Activated T-cell treated with anti-CD3 and anti-CD28 coated beads for 24 hours (primary cell): ENCODE measurements at places on chromosomes 11 and 22.

DNA sequence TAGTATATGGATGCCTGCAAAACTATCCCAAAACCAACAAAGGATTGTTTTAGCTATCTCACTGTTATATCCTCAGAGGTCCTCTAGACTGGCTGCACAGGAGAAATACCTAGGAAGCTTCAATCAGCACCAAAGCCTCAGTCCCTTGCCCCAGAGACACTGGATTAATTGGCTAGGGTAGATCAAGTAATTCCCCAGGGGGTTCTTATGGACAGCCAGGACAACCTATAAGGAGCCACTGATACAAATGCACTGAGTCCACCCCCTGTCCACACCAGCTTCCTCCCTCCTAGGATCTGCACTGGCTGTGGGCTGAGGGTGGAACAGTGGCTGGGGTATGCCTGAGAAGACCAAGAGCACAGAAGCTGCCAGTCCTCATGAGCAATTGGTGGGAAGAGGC is 16.3 kb downstream of the ADORA2A start:
- DNase-seq = no peak

- DNase-seq = no peak
Measured at GRCh38 chr22:32531931-32532819, 57.6 kb downstream of the FBXO7 start.

- no peak for DNase-seq
Measured at GRCh38 chr11:124640666-124641065, 18.0 kb downstream of the TBRG1 start.

GRCh38 chr11:96264364-96264763 is 78.6 kb downstream of the MAML2 start:
- DNase-seq = no peak

DNA sequence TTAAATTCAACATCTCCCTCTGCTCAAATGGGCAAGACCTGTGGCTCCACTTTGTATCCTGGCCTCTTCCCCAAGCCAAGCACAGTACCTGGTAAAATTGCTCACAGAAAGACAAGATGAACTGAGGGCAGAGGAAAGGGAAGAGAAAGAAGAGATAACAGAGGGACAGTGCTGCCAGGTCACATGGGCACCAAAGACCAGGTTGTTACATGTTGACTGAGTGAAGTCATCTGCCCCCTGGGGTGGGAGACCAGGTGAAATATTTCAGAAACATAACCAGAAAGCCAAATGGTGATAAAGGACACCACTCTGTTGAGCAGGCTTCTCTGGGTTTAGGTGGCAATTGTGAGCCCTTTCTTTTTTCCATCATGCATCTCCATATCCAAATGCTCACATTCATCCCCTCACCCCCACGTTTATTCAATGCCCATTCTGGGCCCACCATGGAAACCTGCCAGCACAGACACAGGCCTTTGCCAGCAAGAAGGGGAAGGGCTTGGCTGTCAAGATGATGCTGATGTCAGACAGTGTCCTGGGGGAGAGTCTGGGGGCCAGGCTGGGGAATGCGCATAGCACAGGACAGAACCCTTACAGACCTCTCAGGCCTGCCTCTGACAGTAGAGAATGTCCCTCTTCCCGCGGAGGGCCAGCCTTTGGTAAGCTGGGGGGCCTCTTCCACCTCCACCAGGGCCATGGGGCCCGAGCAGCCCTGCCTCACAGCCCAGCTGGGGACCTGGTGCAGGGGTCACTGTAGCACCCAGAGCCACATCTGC is 51.6 kb downstream of the DGCR2 start:
- DNase-seq = no peak

GRCh38 chr11:72743321-72744221 is 8.6 kb downstream of the ARAP1 start:
- DNase-seq = no peak

DNA sequence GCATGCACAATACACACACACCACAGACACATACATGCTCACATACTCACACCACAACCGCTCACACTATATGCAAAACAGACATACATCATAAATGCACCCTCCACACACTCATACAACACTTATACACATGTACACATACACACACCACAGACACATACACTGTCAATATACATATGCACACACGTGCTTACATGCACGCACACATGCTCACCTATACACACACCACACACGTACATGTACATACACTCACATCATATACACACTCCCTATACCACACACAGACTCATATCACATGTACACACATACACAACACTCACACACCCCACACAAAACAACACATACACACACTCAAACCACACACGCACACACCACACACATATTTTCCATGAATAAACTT is 885.3 kb downstream of the TBC1D22A start:
- DNase-seq = no peak

- DNase-seq = no peak
Measured at GRCh38 chr22:17950651-17951214, 73.6 kb downstream of the MICAL3 start.

DNA sequence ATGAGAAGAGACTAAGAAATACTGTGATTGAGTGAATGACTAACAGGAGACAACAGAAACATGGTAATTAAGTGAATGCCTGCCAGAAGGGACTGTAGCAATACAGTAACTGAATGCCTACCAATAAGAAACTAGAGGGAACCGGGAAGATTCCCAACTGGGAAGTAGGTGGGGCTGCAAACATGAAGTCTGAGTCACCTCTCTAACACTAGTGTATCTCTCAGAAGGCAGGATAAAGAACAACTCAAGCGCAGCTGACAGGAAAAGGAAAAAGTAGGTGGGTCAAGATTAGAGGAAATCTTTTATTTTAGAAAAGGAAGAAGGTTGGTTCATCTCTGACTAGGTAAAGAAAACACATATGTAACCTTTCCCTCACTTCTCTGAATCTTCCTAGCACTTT is 14.0 kb downstream of the C11orf42 start:
- DNase-seq = no peak

DNA sequence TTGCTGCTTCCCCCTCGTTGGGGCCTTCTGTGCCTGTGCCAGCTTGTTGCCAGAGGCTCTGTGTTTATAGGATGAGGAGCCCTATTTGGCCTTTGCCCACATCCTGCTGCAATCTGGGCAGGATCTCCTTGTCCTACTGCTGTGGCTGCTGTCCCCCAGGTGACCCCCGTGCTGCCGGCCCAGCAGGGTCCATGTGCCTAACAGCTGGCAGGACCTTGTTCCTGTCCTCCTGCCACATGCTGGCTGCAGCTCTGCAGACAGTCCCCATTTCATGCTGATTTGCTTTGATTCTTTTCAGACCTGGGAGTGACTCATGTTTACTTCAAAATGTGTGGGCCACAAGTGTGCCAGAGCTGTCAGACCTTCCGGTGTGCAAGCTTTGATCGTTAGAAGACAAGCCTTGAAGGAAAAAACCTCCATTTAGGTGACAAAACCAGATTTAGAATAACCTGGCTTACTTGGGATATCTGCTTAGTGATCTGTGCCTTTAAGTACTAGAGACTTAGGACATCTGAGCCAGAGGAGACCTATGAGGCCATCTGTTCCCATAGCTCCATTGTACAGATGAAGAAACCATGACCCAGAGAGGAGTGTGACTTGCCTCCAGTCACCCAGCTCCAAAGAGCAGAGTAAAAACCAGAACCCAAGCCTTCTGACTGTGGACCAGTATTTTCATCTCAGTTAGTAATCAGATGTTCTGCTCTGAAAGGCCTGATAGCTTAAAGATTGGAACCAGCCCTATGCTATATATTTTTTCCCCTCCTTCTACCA is 11.1 kb downstream of the NAV2 start:
- peak; percentile 25 for DNase-seq

DNA sequence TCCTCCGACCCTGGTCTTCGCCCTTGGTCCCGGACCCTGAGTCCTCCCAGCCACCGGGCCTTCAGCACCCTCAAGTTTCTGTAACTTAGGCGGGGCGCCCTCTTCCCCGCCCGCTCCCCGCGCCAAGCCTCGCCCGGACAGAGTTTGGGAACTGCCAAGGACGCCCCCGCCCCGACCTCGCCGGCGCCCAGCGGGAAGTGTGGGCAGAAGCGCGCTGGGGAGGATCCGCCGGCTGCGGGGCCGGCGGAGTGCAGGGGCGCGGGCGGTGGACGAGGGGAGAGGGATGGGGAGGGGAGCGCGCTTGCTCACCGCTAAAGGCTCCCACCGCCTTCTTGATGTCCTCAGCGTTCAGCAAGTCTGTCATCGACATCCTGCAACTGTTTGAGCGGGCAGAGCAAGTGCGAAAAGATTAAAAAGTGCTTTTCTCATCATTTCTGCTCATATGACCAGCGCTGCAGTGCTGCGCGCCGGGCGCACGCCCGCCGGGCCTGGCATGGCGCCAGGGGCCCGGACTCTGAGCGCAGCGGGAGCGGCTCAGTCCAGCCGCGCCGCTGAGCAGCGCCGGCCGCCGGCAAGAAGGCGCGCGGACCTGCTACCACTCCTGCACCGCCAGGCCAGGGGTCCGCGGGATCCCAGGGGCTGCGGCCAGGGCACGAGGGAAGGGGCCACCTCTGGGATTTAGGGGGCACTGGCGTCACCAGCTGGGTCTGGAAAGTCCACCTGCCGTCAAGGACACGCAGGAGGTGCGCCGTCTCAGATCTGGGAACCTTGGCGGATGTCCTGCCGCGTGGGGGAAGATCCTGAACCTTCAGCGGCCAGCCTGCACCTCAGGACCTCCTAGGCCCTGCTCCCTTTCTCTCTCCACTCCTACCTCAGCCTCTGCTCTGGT is at the start of gene PVALB:
PVALB (minus strand) TSS at position 400 of the 889 bp plus-strand sequence; CDS start at position 370, 30 bp downstream.
- DNase-seq = no peak

GRCh38 chr11:128962896-128963295 is 20.2 kb upstream of the TP53AIP1 start:
- DNase-seq = no peak

GRCh38 chr11:68683121-68683520 is 1.2 kb upstream of the GAL start:
- DNase-seq = no peak
